Activated T-helper 1 cell treated with Interleukin-2 at 50 U/mL for 16 hours (primary cell): ENCODE measurements at places on chromosomes 13 and 19.
A peak's percentile ranks its signal among the peaks of the same experiment; 100 is the strongest.

DNA sequence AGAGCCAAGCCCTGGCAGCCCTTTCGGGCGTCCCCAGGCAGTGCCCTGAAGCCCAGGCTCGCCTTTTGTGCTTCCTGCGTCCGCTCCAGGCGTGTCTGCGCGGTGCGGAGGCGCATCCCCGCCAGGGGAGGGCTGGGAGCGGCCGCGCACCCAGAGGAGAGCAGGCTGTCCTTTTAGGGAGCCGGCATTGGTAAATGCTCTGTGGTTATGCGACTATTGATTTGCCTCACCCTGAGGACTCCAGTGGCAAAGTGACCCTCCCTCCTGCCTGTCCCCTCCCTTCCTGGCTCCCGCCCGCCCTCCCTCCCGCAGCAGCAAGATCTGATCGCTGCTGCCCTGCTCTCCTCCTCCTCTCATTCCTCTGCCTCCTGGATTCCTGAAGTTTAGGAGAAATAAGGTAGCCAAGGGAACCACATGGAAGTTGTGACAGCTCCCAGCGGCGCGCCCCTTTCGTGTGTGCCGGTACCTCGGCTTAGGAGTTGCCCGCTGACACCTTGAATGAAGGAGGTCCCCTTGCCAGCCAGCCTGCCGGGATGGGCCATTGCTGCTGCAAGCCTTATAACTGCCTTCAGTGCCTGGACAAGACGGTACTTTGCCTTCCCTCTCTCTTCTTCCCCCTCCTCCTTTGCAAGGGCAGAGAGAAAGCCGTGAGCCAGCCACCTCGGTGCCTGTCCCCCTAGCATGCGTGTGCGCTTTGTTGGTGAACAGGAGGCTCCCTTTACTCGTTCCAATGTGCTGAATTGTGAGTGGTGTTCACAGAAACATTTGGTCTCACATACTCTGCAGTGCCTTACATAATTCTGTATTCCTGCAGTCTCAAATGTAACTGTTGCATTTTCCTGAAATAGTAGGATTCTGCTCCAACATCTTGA is 166.9 kb downstream of the SLC7A1 start:
- no peak for DNase-seq

- no peak for DNase-seq
Observed at GRCh38 chr13:54373211-54373610, 1344.6 kb downstream of the OLFM4 start.

- DNase-seq: no peak
Observed at GRCh38 chr19:17565611-17566010, 10.2 kb downstream of the COLGALT1 start.

GRCh38 chr19:40529093-40529954 is 47.3 kb upstream of the SHKBP1 start:
- peak; percentile 87 for DNase-seq

DNA sequence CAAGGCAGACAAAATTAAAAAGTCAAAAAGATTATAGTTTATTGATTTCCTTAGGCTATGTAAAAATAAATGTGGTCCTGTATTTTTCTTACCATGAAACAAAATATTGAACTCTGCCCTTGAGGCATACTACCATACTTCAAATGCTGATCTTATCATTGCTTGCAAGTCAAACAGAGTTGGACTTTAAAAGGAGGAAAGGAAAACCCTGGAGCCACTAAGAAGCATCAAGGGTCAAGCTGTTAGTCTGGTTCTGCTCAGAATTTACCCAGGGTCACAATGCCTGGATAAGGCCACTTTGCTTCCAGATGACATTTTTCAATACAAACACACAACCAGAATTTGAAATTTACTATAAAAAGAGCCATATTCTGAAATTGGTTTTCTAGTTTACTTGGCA is 2.2 kb upstream of the FREM2 start:
- DNase-seq: no peak

- no peak for DNase-seq
Observed at GRCh38 chr13:24217601-24218281, 57.2 kb downstream of the SPATA13 start.

DNA sequence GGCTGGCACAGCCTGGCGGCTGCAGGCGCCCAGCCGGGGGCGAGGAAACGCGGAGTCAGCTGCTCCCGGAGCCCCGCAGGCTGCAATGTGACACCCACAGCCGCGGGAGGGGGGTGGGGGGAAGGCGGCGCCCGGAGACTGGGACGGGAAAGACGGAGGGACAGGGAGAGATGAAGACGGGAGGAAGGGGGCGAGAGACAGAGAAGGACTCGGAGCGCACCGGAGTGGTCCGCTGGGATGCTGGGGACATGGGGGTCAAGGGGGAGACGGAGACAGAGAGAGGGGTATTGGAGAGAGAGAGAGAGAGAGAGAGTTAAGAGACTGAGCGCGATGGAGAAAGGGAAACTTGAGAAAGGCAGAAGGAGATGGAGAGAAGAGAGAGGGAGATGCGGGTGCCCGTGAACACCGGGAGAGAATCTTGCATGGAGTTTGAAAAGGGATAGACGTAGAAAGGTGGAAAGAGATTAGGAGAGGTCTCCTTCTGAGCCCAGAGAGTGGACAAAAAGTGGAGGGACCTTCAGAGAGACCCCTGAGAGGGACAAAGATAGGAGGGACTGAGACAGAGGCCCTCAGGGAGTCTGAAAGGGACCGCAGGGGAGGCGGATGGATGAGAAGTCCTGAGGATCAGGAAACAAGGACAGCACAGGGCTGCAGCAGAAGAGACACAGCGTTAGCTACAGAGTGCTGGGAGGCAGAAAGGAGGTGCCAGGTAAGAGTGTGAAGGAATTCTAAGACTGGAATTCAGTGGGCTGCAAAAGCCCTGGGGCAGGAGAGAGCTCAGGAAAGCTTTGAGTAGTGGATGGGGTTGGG is 1.0 kb downstream of the SCN1B start:
- no peak for DNase-seq

GRCh38 chr19:47518139-47518538 is 3.3 kb upstream of the NAPA start:
- DNase-seq: no peak

- DNase-seq: no peak
Observed at GRCh38 chr19:44620667-44621066, 7.3 kb downstream of the IGSF23 start.

DNA sequence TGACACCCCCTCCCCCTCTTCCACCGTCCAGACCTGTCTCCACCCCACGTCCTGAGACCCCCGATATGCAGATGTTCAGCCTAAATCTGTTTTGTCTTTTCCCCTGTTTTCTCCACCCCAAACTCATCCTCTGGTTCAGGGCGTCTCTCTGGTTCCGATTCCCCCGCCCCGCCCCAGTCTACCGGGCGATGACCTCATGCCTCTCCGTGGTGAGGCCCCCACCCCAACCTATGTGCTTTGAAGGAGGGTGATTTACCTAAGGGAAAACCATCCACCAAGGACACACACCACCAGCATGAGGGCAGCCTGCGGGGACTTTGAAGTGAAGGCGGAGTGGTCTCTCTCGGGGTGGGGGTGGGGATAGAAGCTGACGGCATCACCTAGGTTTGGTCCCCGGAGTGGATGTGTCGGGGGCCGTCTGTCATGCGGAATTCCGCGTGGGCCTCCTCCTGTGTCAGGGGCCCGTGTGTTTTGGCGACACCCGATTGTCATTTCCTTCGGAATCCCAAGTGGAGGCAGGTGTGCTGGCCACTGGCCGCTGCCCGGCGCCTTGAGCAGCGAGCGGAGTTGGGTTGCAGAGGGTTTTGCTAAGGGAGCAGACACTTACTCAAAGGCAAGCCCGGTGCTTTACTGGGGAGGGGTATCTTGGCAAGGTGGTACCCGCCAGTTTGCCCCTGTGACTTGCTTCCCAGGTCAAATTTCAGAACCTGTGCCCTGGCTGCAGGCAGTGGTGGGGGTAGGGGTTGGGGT is 1.4 kb downstream of the FZR1 start:
- DNase-seq: no peak

DNA sequence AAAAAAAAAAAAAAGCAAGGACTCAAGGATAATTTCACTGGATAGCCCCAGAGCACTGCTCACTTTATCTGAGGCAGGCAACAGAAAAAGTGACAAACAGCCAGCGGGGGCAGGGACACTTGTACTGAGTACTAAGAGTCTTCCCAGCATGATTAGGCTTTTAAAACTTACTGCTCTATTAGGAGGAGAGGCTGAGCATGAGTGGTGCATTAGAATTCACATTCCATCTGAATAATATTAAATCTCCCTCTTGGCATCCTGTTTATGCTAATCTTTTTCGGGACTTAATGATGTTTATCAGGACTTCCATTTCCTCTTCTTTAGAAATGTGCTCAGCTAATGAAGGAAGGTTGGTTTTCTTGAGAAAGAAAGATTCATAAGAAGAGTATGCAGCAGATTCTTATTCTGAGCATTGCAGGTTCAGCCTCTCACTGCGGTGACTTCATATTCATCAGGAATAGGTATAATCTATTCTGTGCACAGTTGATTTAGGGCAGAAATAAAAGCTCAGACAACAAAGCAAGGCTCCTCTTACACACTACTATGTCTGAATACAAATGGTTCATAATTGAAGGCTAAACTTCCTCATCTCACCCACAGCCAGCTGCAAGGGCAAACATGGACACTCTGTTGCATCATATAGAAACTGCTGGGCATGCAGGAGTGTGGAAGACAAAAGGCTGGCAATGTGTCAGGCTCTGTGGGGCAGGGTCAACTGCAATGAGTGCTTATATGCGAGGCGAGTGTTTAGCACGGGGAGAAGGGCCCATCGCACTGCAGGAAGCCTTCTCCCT is 107.0 kb downstream of the KL start:
- no peak for DNase-seq

GRCh38 chr19:54792814-54793213 is 10.6 kb upstream of the KIR2DL4 start:
- DNase-seq: no peak

DNA sequence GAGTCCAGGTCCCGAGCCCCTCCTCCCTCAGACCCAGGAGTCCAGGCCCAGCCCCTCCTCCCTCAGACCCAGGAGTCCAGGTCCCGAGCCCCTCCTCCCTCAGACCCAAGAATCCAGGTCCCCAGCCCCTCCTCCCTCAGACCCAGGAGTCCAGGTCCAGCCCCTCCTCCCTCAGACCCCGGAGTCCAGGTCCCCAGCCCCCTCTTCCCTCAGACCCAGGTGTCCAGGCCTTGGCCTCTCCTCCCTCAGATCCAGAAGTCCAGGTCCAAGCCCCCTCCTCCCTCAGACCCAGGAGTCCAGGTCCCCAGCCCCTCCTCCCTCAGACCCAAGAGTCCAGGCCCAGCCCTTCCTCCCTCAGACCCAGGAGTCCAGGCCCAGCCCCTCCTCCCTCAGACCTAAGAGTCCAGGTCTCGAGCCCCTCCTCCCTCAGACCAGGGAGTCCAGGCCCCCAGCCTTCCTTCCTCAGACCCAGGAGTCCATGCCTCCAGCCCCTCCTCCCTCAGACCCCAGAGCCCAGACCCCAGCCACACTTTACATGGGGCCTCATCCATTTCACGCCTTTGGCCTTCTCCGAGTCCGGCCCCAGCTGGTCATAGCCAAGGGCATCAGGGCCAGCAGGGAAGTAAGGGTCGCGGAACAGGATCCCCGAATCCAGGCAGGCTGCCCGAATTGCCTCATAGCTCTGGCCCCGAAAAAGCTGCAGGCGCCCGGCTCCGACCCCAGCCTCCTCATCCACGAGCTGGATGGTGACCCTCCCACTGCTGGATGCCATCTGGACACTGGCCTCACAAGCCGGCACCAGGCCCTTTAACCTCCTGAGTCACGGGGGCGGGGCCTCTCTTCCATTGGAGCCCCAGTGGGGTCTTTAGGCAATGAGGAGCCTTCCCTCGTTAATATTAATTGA is 628 bp downstream of the CAPN12 start:
- no peak for DNase-seq

GRCh38 chr13:103618151-103618550 is 551.9 kb upstream of the SLC10A2 start:
- DNase-seq: no peak

- DNase-seq: no peak
Observed at GRCh38 chr19:33266974-33267484, 35.3 kb downstream of the CEBPA start.

DNA sequence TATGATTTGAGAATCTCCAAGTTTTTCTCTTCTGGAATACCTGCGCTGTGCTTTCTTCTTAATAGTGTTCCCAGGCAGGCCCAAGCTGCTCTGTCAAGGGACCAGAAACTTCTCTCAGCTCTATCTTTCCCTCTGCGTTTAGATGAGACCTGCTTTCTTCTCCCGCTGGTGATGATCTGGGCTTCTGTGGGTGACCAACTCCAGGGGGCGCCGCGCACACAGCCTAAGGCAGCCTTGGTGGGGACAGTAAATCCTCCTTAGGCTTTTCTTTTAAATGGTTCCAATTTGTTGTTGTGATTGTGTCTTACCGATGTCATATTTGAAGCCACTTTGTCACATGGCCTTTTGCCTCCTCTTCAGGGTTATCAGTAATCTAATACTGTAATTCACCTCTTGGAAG is 439.4 kb upstream of the KLF12 start:
- DNase-seq: no peak

- no peak for DNase-seq
Observed at GRCh38 chr19:34241513-34242337, 12.6 kb upstream of the GARRE1 start.

- DNase-seq: no peak
Observed at GRCh38 chr19:29404015-29404414, 121.8 kb upstream of the VSTM2B start.

DNA sequence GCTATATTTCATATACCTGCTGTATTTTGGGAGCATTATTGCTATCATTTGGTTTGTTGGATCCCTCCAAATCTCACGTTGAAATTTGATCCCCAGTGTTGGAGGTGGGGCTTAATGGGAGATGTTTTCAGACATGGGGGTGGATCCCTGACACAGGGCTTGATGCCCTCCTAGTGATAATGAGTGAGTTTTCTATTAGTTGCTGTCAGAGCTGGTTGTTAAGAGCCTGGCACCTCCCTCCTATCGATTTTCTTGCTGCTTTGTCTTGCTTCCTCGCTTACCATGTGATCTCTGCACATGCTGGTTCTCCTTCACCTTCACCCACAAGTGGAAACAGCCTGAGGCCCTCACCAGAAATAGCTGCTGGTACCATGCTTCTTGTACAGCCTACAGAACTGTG is 259.9 kb upstream of the STARD13 start:
- no peak for DNase-seq

GRCh38 chr13:74620308-74620707 is 486.1 kb upstream of the KLF12 start:
- no peak for DNase-seq

- DNase-seq: no peak
Observed at GRCh38 chr19:3358689-3359014, 7.7 kb upstream of the NFIC start.

DNA sequence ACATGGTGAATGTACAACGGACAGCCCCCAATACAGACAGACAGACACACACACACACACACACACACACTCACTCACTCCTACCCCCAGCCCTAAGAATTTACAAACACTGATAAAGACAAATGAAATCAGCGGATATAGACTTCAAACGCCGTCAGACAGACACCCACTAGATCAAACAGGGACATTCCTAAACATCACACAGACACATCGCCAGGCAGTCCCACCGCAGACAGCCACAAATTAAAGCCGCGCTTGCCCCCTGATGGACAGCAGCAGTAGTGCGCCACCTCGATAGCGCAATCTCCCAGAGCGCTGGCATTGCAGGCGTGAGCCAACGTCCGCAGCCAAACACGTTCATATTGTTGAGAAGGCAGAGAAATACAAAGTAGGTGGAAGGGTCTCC is 24.7 kb upstream of the ADGRE1 start:
- DNase-seq: peak; percentile 78
